ENCODE measurements at places on chromosomes 2 and 18. TPM values are rescaled to one million over a fixed set of nuclear protein-coding genes. Genes with fewer than 3 reads are reported as not detected.

DNA sequence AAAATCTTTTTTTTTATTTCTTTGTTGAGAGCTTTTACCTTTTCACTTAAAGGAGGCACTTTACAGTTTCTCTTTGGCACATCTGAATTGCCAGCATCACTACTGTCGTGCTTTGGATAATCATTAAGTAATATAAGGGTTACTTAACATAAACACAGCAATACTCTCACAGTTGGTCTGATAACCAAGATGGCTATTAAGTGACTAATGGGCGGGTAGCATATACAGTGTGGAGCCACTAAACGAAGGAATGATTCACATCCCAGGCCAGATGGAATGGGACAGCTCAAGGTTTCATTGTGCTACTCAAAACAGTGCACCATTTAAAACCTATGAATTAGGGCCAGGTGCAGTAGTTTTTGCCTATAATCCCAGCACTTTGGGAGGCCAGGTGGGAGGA, 28.1 kb downstream of the USP37 start:
- peaks cover 30% of the 10 kb centered on the region for H3K36me3 ChIP-seq
- no peaks in the 10 kb centered on the region for H3K4me1 ChIP-seq
- no peaks in the 10 kb centered on the region for H3K27me3 ChIP-seq
- DNase-seq: no peak
- H3K27ac ChIP-seq: no peak overlapping the region

- peaks cover 2% of the 10 kb centered on the region for H3K36me3 ChIP-seq
- H3K4me3 ChIP-seq: no peak overlapping the region
- no peaks in the 10 kb centered on the region for H3K27me3 ChIP-seq
- H3K4me1 ChIP-seq: no peaks in the 10 kb centered on the region
- H3K27ac ChIP-seq: no peak overlapping the region
- peak; percentile 50 for DNase-seq
These were observed 124.1 kb downstream of the MEMO1 start for GRCh38 chr2:31886700-31887099.

DNA sequence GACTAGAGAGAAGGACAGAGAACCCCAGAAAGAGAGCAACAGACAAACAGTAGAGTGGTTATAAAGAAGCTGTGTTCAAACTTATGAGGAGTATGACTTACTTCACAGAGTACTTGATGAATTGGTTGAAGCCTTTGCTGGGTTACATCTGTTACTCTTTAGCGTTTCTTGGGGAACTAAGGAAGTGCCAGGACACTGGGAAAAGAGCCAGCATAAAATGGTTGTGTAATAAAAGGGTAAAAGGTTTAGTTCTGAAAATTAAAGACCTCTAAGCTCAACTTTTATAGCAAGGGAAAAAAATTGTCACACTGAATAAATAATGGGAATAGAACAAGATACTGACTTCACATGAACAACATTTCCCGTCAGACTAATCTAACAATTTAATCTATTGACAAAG, 17.0 kb upstream of the STAT4 start:
- no peaks in the 10 kb centered on the region for H3K27me3 ChIP-seq
- H3K36me3 ChIP-seq: no peaks in the 10 kb centered on the region
- peak overlapping the region; percentile 90 for H3K27ac ChIP-seq

DNA sequence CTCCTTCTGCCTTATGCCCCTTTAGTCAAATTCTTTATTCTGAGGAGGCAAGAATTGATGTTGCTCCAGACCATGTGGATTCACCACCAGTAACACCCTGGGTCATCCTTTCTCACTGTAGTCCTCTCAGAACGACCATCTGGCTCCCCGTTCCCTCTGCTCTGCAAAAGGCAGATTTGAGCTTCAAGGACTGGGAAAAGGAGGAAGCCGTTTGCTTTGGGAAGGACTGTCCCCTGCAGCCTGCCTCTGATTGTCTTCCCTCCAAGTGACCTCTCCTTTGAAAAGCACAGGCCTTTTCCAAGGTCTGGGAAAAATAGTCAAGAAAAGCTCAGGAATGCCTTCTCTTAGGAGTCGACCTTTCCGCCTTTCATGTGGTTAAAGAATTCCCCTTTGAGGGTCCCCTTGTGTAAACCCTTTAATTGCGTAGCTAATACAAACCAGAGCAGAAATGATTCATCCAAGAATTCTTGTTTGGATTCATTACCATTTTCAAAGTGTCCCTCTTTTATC, 130.1 kb upstream of the COPS8 start:
- no peak overlapping the region for H3K4me3 ChIP-seq
- no peaks in the 10 kb centered on the region for H3K4me1 ChIP-seq
- DNase-seq: no peak

- no peaks in the 10 kb centered on the region for H3K27me3 ChIP-seq
- DNase-seq: no peak
- H3K36me3 ChIP-seq: peaks cover 35% of the 10 kb centered on the region
- peak overlapping the region; percentile 83 for H3K27ac ChIP-seq
- peaks cover 68% of the 10 kb centered on the region for H3K4me1 ChIP-seq
- H3K4me3 ChIP-seq: no peak overlapping the region
These were observed 74.1 kb downstream of the DGKD start for GRCh38 chr2:233428438-233428837.

DNA sequence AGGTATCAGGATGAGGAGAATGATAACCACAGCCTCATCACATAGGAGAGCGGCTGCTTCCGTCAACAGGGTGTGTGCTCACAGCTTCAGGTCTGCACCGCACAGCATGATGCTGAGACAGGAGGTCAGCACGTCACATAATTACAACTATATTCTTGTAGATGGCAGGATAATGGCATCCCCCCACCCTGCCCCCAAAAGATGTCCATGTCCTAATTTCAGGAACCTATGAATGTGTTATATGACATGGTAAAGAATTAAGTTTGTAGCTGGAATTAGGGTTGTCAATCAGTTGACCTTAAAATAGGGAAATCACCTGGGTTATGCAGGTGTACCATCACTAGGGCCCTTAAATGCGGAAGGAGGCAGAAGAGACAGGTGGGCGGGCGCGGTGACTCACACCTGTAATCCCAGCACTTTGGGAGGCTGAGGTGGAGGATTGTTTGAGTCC, 73.9 kb downstream of the ARL4C start:
- peak overlapping the region; percentile 50 for H3K27ac ChIP-seq
- peaks cover 38% of the 10 kb centered on the region for H3K4me1 ChIP-seq
- no peaks in the 10 kb centered on the region for H3K36me3 ChIP-seq
- H3K27me3 ChIP-seq: no peaks in the 10 kb centered on the region
- H3K4me3 ChIP-seq: no peak overlapping the region

GRCh38 chr2:10329880-10330699, 27.4 kb downstream of the HPCAL1 start:
- DNase-seq: peak; percentile 61
- peaks cover 32% of the 10 kb centered on the region for H3K36me3 ChIP-seq
- H3K27ac ChIP-seq: peak overlapping the region; percentile 67
- H3K4me1 ChIP-seq: peaks cover 50% of the 10 kb centered on the region

GRCh38 chr18:34567857-34568256, 142.2 kb upstream of the DTNA start:
- no peaks in the 10 kb centered on the region for H3K36me3 ChIP-seq

DNA sequence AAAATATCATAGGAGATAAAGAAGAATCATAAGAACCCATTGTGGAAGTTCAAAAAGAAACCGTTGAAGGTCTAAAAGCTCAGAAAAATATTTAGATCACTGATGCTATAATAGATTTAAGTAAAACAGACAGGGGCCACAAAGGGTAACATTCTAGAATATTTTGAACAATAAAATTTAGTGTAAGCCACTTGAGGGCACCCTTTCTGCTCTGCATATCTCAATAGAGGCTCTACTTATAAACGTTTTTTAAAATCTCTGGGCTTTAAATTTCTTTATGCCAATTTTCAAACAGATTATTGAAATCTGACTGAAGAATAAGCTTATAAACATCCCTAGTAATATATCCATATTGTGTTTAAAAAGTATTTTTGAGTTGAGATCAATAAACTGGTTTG, 57.6 kb upstream of the IL1RL1 start:
- H3K27ac ChIP-seq: no peak overlapping the region
- H3K36me3 ChIP-seq: no peaks in the 10 kb centered on the region

EIF2B4 gene
- 43.9 TPM for total RNA-seq

KYNU gene
- 1.1 TPM for total RNA-seq

DCC gene
- total RNA-seq: not detected

SLC19A3 gene
- total RNA-seq: 0.26 TPM

FAHD2B gene
- total RNA-seq: 12.7 TPM

All from PC-3 (cell line).